CD4-positive, alpha-beta T cell treated with Interferon alpha-2 for 1 hour (primary cell): ENCODE measurements at places on chromosomes 3 and 15.

GRCh38 chr3:65406470-65406869 is 632.2 kb downstream of the MAGI1 start:
- no peak for DNase-seq

GRCh38 chr15:64604319-64604718 is 143.9 kb downstream of the ZNF609 start:
- DNase-seq: no peak

GRCh38 chr3:86993704-86994103 is 2.8 kb upstream of the VGLL3 start:
- no peak for DNase-seq

- DNase-seq: no peak
These were observed 15.2 kb downstream of the PRICKLE2 start for GRCh38 chr3:64209866-64210621.

GRCh38 chr15:99538261-99538660 is 27.5 kb upstream of the MEF2A start:
- DNase-seq: no peak

DNA sequence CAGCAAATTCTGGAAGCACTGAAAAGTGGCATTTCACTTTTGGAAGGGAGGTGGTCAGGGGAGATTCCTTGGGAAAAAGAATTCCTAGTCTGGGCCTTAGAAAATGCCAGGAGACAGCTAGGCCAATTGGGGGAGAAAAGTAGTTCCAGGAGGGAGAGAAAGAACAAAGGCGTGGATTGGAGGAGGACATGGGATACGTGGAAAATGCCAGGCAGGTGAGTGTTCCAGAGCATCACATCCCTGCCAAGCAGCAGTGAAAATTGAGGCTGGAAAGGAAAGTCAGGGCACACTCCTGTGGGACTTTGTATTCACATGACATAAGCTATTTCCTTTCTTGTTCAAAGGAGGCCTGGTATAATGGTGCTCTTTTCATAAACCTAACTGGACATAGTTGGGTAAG is 134.5 kb upstream of the WNT5A start:
- no peak for DNase-seq

- DNase-seq: no peak
These were observed 51.2 kb downstream of the SETD5 start for GRCh38 chr3:9448643-9449042.

DNA sequence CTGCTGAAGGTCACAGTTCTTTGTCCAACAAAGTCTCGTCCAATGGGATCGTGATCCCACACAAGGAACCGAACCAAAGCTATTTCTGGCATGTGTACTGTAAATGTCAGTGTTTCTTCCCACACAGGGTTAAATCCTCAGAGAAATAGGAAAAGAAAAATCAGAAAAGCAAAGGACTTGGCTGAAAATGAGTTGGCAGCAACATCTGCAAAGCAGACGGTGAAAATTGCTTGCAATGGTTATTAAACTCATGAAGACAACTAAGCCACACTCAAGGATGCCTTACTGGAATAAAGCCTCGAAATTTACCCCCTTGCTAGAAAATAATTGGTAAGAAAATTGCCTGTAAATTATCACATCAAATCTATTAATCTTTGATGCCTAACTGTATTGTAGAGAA is 195.2 kb upstream of the STRIT1 start:
- DNase-seq: no peak

- DNase-seq: no peak
These were observed 6.3 kb downstream of the EIF4A2 start for GRCh38 chr3:186789554-186790260.

GRCh38 chr3:183577346-183577745 is 21.8 kb upstream of the KLHL6 start:
- no peak for DNase-seq

DNA sequence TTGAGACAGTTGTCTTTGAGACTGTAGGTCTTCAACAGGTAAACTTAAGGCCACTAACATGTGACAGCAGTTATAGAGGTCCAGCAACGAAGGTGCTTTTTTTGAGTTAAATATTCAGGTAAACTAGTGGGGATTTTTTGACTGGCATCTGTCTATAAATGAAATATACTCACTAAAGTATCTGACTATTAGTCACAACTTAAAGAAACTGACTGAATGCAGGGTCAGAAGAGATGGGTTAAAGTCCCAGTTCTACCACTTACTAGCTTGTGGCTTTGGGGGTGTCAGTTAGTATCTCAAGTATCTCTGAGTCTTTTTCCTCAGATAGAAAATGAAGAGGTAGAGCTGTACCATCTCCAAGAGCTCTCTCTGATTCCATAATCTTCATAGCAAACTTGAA is 18.0 kb downstream of the MIX23 start:
- no peak for DNase-seq

GRCh38 chr3:132605374-132605792 is 8.3 kb downstream of the ACKR4 start:
- no peak for DNase-seq

DNA sequence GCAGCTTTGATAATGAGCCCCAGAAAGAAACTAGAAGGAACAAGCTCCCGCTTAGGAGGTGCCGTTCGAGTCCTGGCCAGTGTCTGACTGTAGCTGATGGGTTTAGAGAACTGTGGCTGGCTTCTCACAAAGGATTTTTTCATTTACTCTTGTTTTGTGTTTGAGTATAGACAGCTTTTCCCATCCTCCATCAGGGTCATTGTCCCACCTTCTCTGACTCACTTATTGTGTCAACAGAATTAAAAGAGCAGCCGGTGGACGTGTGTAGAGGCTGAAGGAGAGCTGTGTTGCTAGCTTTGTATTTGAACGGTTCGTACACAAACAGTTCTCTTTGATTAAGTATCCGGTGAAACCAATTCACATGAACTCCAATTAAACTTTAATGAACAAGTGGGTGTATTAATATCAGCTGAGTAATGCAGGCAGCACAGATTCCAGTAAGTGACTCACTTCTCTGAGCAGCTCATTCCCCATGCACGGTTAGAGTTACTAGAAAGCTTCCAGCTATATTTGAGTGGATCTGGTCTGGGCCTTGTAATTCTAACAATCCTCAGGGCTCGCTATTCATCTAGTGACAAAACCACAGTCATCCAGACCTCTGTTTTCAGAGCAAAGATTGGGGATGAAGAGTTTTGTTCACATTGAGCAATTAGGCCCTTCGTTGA is 141.0 kb downstream of the LPP start:
- DNase-seq: no peak

GRCh38 chr15:80567721-80568157 is 127.4 kb upstream of the ABHD17C start:
- peak; percentile 31 for DNase-seq

- no peak for DNase-seq
These were observed 113.7 kb upstream of the RBMS3 start for GRCh38 chr3:29167180-29167579.

DNA sequence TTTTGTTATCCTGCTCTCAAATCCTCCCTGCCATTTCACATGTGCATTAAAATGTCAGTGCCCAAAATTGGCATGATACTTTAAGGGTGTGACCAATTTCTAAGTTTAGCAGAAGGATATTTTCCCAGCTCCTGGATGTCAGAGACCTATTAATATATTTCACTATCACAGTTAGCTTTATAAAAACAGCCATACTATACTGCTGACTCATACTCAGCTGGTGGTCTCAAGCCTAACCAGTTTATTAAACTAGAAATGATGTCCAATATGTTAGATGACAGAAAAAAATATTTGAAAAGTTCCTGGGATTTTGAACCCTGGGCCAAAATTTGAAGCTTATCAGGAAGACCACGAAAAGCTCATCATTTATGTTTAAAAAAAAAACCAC is 60.9 kb upstream of the ZNF280D start:
- no peak for DNase-seq

GRCh38 chr3:132867526-132867925 is 145.3 kb upstream of the NPHP3 start:
- DNase-seq: no peak

GRCh38 chr15:63599401-63600000 is 2.3 kb downstream of the FBXL22 start:
- peak; percentile 46 for DNase-seq

GRCh38 chr15:90232196-90232595 is 1.5 kb downstream of the CIB1 start:
- DNase-seq: peak; percentile 35

GRCh38 chr15:44029940-44030568 is 165.0 kb downstream of the FRMD5 start:
- no peak for DNase-seq

DNA sequence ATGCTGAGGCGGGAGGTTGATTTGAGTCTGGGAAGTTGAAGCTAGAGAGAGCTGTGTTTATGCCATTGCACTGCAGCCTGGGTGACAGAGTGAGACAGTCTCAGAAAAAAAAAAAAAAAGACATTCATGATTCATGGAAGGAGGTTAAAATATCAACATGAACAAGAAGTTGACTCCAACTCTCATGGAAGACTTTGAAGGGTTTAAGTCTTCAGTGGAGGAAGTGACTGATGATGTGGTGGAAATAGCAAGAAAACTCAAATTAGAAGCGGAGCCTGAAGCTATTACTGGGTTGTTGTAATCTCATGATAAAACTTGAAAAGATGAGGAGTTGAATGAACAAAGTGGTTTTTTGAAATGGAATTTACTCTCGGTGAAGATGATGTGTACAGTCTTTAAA is 491.8 kb downstream of the SQOR start:
- no peak for DNase-seq

- DNase-seq: no peak
These were observed 169.0 kb downstream of the OPA1 start for GRCh38 chr3:193761969-193762368.

DNA sequence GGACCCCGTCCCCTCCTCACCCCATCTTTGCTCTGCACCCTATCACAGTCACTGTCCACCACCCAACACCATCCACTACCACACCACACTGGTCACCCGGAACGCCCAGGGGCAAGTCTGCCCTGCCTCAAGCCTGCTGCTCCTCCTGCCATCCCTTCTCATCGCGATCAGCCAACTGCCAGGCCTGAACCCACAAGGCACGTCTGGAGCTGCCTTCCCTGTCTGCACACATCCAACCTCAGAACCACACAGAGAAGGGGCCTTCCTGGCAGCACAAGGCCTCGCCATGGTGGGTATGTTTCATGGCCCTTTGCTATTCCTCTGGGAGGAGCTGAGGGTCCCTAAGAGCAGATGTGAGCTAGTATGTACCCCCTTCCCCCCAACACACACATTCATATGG is 3.4 kb upstream of the DUSP7 start:
- DNase-seq: no peak
